ENCODE measurements at places on chromosomes 13 and 19.

GRCh38 chr13:73870970-73871935, 263.0 kb downstream of the KLF12 start:
- DNase-seq: peak; percentile 16

DNA sequence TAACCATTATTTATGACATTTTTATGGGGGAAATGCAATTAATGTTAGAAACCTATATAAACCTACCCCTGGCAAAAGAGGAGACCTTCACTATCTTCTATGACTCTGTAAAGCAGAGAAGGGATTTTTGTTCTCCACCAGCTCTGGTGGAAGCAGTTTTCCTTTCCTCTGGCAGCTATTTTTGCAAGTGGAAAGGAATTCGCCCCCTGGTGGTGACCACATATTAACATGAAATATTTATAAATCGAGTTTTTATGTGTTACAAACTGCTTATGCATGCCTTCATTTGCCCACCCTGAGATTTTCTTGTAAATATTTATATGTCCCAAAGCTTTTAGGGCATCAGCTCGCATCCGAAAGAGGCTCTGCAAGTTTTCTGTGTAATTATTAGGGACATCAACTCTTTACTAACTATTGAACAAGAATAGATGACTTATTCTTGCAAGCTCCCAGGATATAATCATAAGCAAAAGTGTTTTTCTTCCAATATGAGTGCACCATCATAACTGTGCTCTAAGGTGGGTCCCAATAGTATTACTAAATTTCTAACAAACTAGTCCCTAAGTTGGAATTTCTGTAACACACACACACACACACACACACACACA, 62.4 kb downstream of the SERTM1 start:
- DNase-seq: peak; percentile 25

GRCh38 chr19:49145573-49146407, 9.4 kb downstream of the HRC start:
- peak; percentile 84 for DNase-seq

DNA sequence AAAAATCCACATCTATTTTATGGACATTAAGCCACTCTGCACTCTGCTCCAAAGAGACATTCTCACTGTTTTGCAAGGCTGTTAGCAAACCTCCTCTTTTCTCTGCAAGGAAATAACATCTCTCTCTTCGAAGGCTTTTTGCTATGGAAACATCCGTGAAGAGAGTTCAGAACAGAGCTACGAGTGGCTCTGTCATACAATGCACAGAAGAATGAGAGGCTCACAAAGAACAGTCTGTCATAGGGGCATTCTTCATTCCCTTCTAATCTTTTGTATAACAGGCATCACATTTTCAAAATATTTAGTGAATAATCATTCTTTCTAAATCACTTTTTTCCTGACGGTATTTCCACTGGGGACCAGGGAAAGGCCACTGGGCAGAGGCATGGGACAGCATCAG, 346.1 kb downstream of the IRS2 start:
- no peak for DNase-seq

DNA sequence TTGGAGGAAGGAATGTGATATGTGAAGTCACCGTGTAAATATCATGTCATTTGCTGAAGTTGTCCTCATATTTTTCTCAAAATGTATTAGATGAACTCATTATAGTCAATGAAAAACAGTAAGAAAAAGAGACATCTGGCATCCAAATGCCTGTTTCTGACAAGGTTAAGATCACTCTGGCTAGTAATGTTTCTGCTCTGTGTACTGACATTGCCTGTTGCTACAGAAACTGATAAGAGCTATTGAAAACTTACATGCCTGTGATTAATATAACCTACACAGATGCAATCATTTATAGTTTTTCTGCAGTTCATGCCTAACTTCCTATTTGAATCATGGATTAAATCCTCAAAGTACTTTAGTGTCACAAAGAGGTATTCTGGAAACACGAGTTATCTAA, 249.8 kb downstream of the NBEA start:
- DNase-seq: no peak

- no peak for DNase-seq
Measured at GRCh38 chr13:76738616-76739015, 147.6 kb downstream of the KCTD12 start.

GRCh38 chr19:34120846-34121639, 51.3 kb upstream of the LSM14A start:
- DNase-seq: no peak

DNA sequence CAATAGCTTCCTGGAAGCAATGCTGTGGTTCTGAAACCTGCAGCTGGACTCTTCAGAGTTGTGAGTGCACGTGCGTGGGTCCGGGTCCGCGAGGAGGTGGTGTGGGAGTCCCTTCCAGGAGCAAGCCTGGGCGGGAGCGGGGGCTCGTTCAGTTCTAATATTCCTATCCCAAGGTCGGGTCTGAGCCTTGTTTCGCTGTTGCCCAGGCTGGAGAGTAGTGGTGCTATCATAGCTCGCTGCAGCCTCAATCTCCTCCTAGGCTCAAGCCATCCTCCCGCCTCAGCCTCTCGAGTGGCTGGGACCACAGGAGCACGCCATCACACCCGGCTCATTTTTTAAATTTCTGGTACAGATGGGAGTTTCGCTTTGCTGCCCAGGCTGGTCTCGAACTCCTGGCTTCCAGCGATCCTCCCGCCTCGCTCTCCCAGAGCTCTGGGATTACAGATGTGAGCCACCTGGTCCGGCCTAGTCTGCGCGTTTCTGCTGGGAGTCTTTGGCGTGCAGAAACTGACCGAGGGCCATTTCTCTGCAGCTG, 625 bp downstream of the ZFP82 start:
- DNase-seq: no peak

DNA sequence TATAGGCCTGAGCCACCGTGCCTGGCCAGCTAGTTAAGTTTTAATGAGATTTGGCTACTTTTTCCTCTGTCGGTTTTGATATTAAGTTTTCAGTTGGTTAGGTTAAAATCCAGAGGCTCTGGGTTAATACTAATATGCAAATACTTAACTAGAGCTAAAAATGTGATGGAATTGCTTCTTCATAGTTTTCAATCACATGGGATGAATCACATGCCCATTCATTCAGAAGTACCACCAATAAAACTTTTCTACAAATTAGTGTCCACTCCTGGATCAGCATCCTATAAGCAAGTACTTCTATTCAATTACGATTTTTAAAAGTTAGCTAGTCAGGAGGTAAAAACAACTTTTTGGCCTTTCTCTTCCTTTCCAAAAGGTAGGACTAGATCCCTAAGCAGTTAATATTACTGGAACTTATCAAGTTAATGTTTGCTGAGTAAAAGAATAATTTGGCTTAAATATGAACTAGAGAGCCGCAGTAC, 4.3 kb downstream of the SLC25A30 start:
- DNase-seq: no peak

All from NT2/D1 (cell line).